ENCODE measurements at places on chromosomes 4 and X. TPM values are rescaled to one million over a fixed set of nuclear protein-coding genes. Genes with fewer than 3 reads are reported as not detected.

DNA sequence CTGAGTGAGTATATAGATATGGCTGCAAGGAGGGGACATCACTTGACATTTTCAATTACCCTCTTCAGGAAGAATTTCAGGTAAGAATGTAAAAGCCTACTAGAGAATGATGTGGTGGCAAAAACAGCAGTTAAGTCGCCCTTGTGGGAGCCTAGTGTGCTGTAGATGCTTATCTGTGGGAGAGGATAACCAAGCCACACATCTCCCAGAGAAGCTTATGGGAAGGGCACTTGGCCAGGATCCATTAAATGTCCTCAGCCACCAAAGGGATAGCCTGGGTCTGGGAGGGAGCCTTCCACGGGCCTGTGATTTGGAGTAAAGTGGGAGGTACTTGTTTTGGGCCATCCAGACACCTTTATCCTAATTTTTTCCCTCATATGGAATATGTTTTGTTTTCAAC is 41.3 kb upstream of the BCLAF3 start:
- no peak overlapping the region for H3K4me3 ChIP-seq
- no peaks in the 10 kb centered on the region for H3K36me3 ChIP-seq
- H3K27me3 ChIP-seq: no peaks in the 10 kb centered on the region
- H3K27ac ChIP-seq: no peak overlapping the region
- DNase-seq: no peak
- no peaks in the 10 kb centered on the region for H3K4me1 ChIP-seq

Gene AKAP4
- not detected for total RNA-seq

GRCh38 chr4:67451464-67451863 is 93.8 kb downstream of the CENPC start:
- no peaks in the 10 kb centered on the region for H3K36me3 ChIP-seq
- H3K27ac ChIP-seq: no peak overlapping the region
- H3K27me3 ChIP-seq: no peaks in the 10 kb centered on the region
- no peak for DNase-seq

Gene SRD5A3
- 2.9 TPM for total RNA-seq

- no peaks in the 10 kb centered on the region for H3K4me1 ChIP-seq
- no peaks in the 10 kb centered on the region for H3K36me3 ChIP-seq
- no peak overlapping the region for H3K27ac ChIP-seq
- no peak overlapping the region for H3K4me3 ChIP-seq
- H3K27me3 ChIP-seq: no peaks in the 10 kb centered on the region
Observed at GRCh38 chrX:13797512-13797911, 19.4 kb downstream of the GPM6B start.

DNA sequence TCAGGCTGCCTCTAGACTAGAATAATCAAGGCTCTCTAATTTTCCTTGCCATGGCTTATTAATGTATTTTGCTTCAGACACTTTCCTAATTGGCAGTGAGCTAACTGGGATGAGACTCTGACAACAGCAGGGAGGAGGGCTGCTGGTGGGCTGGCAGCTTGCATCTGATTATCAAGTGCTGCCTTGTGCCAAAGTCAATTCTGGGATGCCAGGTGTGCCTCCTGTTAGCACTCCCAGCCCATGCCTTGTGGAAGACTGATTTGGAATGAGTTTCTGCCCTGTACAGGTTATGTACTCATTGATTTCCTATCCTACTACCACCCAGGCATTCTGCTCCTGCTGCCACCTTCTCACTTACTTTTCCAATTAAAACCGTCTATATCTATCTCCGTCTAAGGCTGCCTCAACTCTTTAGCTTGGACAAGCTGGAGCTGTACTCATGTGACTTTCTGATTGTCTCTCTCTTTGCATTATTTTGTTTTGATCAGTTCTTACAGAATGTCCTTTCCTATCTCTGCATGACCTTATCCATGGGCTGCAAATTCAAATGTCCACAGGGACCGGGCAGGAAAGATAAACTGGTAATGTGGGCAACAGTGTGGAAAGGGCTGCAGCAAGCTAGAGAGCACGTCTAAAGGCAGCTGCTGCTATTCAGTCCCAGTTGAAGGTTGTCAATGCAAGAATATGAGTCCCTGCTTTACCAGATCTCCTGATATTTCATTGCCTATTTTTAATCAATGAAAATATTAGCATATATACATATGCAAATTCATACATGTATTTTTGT is 112.6 kb downstream of the GABRA2 start:
- H3K36me3 ChIP-seq: no peaks in the 10 kb centered on the region
- no peak overlapping the region for H3K27ac ChIP-seq
- DNase-seq: no peak
- no peaks in the 10 kb centered on the region for H3K27me3 ChIP-seq
- no peak overlapping the region for H3K4me3 ChIP-seq

GRCh38 chr4:3295837-3296624 is 3.2 kb downstream of the RGS12 start:
- H3K4me3 ChIP-seq: no peak overlapping the region
- H3K27me3 ChIP-seq: no peaks in the 10 kb centered on the region
- peaks cover 9% of the 10 kb centered on the region for H3K4me1 ChIP-seq
- H3K27ac ChIP-seq: no peak overlapping the region

Gene NLGN4X
- total RNA-seq: 45.2 TPM

Data from ovary (tissue), 10 donors.